Stimulated activated CD4-positive, alpha-beta T cell treated with anti-CD3 and anti-CD28 coated beads, Interleukin-1b, Interleukin-23, amount 100 ng/mL, for 4 hours (primary cell): ENCODE measurements at places on chromosomes 3 and 15.

DNA sequence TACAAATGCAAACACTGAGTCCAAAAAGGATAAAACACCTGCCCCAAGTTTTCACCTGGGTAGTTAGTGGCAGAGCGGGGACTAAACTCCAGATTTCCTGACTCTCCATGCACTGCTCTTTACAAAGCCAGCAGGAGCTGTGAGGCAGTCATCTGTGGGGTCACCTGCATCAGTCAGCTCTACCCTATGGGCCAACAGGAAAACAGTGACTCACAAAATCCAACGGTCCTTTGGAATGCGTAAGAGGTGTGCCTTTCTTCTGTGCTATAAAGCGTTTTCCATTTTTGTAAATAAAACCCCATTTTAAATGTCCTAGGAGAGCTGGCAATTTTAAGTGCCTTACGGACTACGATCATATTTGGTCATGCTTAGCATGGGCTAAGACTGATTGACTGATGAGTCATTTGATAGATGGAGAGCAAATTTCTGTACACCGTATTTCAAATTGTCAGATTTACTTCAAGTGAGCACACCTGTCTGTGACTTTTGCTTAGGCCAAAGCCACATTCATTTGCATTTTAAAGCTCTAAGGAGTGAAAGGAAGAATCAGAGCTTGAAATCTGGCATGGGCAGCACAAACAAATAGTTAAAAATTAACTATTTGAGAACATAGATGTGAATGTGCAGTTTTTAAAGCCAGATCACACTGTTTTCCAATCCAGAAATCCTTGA, 4.4 kb upstream of the COL8A1 start:
- DNase-seq, result no peak

- DNase-seq, result no peak
These were observed 10.6 kb downstream of the FBN1 start for GRCh38 chr15:48634893-48635292.

DNA sequence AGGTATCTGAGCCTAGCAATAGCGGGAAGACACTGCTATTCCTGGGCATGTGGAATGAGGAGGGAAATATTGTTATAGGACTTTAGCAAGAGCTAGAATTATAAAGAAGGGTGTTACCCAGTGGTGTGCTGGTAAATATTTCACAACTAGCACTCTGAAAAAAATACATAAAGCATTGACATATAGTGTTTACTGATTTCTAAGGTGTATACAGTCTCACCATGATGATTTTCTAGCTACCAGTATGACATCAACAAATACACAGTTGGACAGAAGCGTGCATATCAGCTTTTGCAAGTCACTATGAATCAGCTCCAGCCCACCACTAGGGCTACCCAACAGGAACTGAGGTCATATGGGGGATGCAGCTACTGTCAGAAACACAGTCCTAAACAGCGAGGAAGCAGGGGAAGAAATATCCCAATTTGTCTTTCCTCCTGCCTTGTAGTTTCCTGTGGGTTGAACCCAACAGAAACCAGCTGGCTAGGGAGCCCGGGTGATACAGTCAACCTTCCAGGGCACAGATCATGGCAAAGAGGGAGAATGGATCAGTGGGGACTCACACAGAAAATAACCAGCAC, 39.6 kb downstream of the HGD start:
- no peak for DNase-seq

- DNase-seq, result no peak
These were observed 275.2 kb downstream of the EPHA6 start for GRCh38 chr3:97089621-97090020.

- no peak for DNase-seq
These were observed 54.5 kb downstream of the ST3GAL6 start for GRCh38 chr3:98817547-98818041.

DNA sequence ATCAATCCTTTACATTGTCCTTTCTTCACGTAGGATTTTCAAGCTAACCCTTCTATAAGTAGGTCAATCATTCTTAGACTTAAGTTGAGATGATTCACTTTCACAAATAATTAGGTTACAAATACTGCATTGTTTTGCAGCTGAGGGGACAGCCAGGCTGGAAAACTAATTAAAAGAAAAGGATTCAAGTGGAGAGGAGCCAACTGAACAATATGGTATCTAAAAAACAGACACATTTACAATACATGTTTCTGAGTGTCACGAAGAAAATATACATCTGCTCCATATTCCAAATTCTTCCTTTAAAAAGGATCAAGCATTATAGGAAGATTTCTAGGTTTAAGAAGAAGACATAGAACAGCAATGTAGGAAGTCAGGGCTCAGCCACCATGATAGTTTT, 70.2 kb downstream of the PEAK1 start:
- no peak for DNase-seq
